ENCODE measurements at places on chromosomes 13 and 19.

GRCh38 chr19:50362656-50363424 lies 2.6 kb downstream of the NAPSA start:
- no peak for DNase-seq

- DNase-seq: peak; percentile 43
These were observed 24.2 kb downstream of the C19orf12 start for GRCh38 chr19:29690842-29691241.

GRCh38 chr19:49109569-49110233 lies 4.5 kb upstream of the LIN7B start:
- no peak for DNase-seq

- no peak for DNase-seq
These were observed 21.1 kb downstream of the ZNF274 start for GRCh38 chr19:58203814-58204475.

DNA sequence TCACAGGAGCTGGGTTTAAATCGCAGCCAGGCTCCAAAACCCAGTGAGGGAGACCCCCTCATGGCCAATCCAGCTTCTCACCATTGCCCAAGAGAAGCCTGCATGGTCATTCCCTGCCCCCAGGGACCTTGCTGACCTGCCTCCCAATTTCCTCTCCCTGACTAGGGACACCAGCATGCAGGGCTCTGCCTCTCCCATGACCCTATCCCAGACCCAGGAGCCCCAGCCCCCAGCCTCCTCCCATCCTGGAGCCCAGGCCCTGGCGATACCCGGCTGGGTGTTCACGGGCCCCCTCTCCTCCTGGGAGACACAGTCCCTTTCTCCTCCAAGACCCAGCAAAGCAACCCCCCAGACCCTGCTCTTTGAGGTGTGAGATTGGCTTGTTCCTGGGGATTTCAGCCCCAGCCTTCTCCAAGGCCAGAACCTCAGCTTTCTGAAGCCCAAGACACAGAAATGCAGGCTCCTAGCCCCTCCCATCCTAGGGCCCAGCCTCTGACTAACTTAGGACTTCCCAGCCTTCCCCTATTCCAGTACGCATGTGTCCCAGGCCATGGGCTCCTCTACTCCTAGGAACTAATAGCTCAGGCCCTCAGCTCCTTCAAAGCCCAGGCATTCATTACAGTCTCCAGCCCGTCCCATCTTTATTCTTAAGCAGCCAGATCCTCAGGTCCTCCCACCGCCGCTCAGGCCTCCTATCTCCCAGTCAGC lies 1.1 kb downstream of the GYS1 start:
- DNase-seq: peak; percentile 80

DNA sequence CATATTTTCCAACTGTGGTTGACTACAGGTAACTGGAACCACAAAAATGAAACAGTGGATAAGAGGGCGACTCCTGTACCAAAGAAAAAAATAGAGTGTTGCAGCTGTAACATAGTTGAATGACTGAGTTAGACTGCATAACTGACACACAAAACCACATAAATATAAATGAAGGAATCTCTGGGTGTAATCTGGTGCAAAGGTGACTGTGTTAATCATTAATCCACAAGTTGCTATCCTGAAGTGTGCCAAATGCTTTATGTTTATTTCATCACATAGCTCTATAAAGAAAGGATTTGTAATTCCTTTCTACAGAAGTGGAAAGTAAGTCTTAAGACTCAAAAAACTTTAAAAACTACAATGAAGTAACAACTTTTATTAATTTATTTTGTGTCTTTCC lies 6.0 kb upstream of the GJB2 start:
- DNase-seq: no peak

DNA sequence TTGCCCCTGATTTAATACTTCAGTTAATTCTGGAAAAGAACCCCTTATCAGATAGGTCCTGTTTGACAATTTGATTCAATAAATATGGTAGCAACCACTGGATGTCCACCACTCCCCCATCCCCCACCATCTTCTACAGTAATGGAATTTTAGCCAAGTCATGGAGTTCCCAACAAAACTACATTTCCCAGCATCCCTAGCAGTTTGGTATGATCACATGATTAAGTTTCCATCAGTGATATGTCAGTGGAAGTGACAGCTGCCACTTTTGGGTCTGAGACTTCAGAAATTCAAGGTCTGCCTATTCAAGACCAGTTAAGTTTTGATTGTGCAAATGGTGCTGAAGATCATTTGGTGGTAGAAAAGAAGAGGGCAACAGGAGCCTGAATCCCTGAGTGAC lies 85.5 kb downstream of the CACNA1A start:
- DNase-seq: no peak

DNA sequence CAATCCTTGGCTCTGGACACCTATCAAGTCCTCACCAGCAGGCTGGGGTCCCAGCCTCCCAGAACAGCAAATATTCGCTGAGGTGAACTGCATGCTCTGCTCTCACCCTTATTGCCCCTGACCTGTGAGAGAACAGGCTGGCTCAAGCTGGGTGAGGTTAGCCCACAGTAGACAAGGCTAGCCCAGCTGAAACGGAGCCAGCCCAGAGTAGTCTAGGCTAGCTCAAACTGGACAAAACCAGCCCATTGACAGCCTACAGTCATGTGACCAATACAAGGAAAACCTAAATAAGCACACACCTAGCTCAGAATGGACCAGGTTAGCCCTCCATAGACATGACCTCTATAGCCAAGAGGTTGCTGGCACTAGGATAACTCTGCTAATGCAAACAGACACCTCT lies 38.4 kb downstream of the CCL25 start:
- no peak for DNase-seq

- DNase-seq: no peak
These were observed 45.1 kb downstream of the MIPEP start for GRCh38 chr13:23844132-23844531.

GRCh38 chr13:111973186-111973585 lies 93.8 kb upstream of the SOX1 start:
- no peak for DNase-seq

- peak; percentile 32 for DNase-seq
These were observed 1.5 kb upstream of the MYO1F start for GRCh38 chr19:8578642-8579265.

- DNase-seq: no peak
These were observed 156.2 kb upstream of the ATXN8OS start for GRCh38 chr13:69951412-69951811.

- DNase-seq: no peak
These were observed 224.6 kb upstream of the GPC6 start for GRCh38 chr13:93001866-93002461.

DNA sequence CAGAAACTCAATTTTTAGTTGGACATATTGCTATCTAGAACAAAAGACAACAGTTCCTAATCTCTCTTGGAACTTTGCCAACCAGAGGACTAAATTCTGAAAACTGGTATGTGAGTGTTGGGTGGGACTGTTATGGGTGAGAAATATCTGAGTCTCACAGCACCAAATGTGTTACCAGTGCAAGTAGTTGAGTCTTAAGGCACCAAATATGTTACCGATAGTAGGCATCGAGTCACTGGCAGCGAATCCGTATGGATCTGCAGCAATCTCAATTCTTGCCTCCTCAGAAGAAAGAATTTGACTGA lies 575.2 kb downstream of the DACH1 start:
- no peak for DNase-seq

DNA sequence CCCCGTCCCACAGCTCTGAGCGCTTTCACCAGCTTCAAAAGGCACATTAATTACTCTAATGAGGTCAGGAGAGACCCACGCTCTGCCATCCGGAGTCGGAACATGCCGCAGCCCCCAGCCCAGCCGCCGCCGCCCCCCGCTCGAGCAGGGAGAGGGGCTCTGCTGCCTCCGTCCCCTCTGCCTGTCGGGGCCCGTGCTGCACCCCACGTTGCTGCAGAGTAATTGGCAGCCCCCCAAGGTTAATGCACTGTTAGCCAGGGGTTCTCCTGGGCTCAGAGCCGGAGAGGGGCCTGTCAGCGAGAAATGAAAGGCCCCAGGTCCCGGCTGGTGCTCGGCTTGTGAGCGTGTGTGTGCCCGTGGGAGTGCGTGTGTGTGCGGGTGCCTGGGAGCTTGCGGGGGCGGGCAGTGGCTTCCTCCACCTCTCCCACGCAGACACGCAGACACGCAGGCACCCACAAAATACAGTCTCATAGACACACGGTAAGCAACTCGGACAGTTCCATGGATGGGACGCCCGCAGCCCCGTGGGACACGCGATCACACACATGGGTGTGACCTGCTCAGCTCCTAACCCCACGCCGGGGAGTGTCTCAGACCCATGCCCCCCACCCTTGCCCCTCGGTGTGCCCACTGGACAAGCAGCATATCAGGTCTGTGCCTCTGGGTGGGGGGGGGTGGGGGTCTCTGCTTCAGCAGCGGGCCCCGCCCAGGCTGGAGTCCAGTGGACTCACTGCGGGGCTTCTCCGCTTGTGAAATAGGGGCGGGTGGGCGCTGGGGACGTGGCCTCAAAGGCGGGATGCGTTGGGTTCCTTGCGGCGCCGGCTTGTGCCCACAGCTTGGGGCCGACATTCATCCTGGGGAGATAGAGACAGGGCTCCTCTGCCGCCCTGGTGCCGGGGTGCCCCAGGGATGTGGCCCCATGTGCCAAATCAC lies 4.8 kb upstream of the EFNA2 start:
- no peak for DNase-seq

- DNase-seq: no peak
These were observed 3.8 kb downstream of the GRIK5 start for GRCh38 chr19:42066075-42066754.

DNA sequence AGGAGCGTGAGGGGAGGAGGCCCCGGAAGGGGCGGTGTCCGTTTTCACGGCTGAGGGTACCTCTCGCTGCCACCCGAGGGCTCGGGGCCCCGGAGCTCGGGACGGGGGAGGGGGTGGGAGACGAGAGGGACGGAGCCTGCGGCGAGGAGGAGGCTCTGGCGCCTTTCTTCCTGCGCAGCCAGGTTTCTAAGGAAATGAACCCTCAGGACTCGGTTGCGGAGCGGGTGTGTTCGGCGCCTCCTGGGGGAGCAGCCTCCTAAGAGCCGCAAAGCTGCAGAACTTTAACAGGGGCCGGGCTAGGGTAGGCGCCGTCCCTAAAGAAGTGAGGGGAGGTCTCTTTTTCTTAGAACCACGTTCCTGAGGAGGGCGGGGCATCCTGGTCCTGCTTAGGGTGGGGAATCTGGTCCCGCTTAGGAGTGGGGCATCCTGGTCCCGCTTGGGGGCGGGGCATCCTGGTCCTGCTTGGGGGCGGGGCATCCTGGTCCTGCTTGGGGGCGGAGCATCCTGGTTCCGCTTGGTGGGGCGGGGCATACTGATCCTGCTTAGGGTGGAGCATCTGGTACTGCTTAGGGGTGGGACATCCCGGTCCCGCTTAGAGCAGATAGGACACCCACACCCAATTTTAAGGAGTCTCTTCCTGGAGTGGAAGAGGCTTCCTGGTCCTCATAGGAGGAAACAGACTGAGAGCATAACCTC lies 6.2 kb downstream of the SYT5 start:
- DNase-seq: peak; percentile 81

DNA sequence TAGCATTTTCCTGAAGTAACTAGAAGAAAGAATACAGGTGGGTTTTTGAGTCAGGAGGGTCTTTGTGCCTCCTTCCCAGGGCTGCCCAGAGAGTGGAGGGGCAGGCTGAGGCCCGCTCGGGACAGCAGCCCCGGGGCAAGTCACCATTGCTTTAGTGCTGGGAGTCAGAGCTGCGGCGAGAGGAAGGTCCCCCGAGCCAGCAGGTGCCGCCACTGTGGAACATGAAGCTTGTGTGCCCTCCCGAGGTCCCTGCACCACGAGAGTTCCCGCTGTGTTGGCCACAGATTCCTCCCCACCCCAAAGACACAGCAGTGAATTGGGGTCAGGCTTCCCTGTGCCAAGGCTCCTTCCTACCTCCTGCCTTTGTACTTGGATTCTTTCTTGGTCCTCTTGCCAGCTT lies 50.9 kb upstream of the TEX29 start:
- DNase-seq: no peak

DNA sequence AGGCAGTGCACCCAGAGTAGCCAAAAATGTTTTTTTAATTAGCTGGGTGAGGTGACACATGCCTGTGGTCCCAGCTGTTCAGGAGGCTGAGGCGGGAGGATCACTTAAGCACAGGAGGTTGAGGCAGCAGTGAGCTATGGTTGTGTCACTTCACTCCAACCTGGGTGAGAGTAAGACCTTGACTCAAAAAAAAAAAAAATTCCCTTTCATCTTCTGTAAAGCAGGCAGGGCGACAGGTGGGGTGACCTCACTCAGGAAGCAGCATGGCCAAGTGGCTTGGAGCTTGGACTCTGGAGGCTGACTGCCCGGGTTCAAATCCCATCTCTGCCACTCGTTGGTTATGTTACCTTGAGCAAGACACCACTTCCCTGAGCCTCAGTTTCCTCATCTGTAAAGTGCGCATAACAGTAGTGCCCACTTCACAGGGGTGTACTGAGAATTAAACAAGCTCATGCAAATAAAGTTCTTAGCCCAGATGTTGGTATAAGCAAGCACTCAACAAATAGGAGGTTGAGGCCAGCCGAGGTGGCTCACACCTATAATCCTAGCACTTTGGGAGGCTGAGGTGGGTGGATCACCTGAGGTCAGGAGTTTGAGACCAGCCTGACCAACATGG lies 48.3 kb downstream of the MAP4K1 start:
- no peak for DNase-seq

DNA sequence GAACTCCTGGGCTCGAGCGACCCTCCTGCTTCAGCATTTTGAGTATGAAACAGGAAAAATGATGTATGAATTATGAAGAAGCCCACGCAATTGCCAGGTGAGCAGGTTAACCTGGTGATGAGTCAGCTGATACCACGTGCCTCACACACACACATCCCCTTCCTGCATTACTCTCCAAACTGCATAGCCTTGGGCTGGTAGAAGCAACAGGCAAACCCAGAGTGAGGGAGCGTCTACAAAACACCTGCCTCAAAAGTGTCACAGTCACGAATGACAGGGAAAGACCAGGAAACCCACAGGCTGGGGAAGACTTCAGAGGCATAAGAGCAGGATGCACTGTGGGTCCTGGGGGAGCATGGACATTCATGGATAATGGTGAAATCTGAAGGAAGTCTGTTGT lies 192.8 kb upstream of the IRS2 start:
- no peak for DNase-seq

DNA sequence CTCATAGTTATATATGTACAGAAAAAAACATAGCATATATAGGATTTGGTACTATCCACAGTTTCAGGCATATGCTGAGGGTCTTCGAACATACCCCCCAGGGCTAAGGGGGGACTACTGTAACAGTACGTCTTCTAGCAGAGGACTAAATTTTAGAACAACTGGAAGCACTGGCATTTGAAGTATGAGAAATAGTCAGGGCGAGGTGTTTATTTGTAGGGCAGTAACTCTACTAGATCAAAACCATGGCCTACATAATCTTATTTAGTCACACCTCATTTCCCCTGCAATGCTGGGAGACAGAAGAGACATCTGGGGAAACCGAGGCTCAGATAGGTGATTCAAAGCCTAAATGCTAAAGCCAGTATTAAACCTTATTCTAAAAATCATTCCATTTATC lies 245.6 kb downstream of the DCT start:
- no peak for DNase-seq
